ENCODE measurements at places on chromosomes 4 and X.
A peak's percentile ranks its signal among the peaks of the same experiment; 100 is the strongest.

DNA sequence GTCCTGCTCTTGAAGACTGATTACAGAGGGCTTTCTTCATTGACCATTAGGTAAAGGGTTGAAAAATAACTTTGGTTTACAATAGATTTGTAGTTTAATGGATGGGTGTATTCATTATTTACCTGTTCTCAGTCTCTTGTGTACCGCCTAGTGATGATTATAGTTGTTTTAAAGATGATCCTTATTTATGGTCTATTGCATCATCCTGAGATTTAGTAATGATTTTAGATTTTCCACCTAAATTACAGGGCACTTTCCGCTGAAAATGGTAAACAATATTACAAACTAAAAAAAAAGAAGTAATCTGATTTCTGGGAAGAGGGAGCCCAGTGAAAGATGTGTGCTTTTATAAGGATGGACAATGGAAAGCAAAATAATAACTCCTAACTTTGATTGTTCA, 78.4 kb upstream of the TMEM33 start:
- no peak for DNase-seq

DNA sequence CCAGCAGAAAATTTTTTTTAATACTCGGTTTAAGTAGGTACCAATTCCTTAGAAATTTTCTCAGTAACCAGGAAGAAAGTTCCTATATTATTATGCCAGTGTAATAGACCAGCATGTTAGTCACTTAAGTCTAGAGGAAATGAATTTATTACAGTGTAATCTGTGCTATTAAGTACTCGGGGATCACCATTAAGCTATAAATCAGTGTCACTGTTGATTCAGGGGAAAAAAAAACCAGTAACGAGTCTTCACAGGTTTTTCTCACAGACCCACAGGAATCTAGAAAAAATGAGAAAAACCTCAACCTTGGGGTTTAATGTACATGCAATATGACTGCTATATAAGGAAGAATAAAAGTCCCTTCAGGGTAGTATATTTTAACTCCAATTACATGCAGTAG, 138.3 kb upstream of the IL1RAPL2 start:
- no peak for DNase-seq

GRCh38 chr4:151690164-151690870, 70.5 kb downstream of the GATB start:
- no peak for DNase-seq

GRCh38 chr4:56183344-56183959, 203.8 kb downstream of the AASDH start:
- no peak for DNase-seq

GRCh38 chr4:123606336-123606735, 209.7 kb downstream of the SPRY1 start:
- DNase-seq: no peak

DNA sequence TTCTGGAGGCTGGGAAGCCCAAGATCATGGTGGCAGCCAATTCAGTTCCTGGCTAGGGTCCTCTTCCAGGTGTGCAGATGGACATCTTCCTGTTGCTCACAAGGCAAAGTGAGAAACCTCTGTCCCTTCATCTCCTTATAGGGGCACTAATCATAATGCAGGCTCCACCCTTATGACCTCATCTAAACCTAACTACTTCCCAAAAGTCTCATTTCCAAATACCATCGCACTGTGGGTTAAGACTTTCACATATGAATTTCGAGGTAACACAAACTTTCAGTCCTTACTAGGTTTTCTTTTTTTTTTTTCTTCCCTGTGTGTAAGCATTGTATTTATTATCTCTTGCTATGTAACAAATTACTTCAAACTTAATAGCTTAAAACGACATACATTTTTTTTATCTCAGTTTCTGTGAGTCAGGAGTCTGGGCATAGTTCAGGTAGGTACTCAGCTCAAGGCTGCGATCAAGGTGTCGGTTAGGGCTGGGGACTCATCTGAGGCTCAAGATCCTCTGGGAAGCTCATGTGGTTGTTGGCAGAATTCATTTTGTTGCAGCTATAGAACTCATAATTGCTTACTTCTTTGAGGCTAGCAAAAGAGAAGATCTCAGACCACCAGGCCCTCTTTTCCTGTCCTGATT, 204.7 kb upstream of the STK26 start:
- no peak for DNase-seq

DNA sequence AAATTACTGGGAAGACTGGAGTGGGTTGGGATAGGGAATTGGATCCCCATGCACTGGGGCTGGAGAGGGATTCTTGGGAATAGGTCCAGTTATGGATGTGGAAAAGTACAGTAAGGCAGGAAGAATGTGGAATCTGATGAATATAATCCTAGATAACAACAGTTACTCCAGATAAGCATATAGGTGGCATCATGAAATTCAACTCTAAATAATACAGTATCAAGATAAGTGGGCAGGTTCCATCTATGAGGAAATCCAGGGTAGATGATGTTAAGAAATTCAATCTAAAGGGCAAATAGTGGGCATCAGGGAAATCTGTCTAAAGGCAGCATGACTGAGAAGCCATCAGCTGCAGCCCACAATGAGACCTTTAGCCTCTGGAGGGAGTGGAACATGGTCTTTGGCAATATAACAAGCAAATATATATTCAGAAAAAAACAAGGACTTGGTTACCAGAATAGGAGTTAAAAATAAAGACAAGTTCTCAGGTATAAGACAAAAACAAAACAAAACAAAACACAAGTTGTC, 1.2 kb downstream of the DTHD1 start:
- DNase-seq: no peak

DNA sequence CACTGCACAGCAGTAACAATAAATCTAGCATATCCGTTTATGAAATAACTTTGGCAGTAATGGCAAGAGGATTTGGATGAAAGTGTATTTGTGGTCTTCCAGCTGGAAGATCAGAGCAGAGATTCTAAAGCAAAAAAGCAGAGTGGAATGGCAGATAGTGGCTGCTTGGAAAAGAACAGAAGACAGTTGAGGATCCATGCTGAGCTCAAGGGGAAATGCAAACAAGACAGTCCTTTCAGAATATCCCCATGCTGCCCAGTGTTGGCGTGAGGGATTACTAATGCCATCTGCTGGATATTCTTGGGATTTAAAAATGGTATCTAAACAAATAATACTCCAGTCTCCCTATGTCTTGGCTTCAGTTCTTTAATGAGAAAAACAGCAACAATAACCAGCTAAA, 629.1 kb upstream of the ATOH1 start:
- DNase-seq: peak; percentile 8

Measured in NCI-H2107 (cell line).